ENCODE measurements at places on chromosomes 7 and 10.

GRCh38 chr10:109379186-109379585 is 544.1 kb downstream of the XPNPEP1 start:
- DNase-seq: no peak

GRCh38 chr7:123939784-123940183 is 14.7 kb downstream of the SPAM1 start:
- no peak for DNase-seq

GRCh38 chr10:132115732-132116131 is 50.0 kb downstream of the JAKMIP3 start:
- DNase-seq: peak; percentile 74

DNA sequence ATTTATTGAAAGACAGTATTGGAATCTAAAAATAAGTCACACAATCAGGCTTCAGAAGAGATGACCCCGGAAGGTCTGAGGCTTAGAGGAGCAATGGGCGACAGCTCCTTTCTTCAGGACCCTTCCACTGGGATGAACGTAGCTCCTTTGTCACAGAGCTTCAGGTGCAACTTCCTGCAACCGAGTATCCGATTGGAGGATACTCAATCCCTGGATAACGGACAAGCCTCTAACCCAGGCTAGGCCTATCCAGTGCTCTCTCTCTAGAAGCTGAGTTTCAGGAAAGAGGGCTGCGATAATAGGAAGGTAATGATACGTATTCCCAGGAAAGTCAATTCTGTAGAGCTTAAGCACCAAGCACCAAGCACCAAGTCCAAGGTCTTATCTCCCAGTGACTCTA is 349.4 kb upstream of the NPSR1 start:
- DNase-seq: no peak

GRCh38 chr10:79378383-79378646 is 31.0 kb downstream of the PPIF start:
- no peak for DNase-seq

DNA sequence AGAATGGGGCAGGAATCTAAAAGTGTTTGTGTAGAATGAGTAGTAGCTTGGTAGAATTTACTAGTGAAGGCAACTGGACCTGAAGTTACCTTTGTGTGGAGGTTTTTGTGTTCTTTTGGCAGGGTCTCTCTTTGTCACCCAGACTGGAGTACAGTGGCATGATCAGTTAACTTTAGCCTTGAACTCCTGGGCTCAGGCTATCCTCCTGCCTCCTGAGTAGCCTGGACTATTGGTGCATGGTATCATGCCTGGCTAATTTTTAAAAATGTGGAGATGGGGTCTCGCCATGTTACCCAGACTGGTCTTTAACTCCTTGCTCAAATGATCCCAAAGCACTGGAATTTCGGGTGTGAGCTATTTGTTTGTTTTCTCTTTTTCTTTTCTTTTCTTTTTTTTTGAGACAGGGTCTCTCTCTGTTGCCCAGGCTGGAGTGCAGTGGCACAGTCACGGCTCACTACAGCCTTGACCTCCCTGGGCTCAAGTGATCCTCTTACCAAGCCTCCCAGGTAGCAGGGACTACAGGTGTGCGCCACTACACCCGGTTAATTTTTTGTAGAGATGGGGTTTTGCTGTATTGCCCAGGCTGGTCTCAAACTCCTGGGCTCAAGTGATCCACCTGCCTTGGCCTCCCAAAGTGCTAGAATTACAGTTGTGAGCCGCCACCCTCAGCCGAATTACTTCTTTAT is 76.7 kb downstream of the MKLN1 start:
- no peak for DNase-seq

DNA sequence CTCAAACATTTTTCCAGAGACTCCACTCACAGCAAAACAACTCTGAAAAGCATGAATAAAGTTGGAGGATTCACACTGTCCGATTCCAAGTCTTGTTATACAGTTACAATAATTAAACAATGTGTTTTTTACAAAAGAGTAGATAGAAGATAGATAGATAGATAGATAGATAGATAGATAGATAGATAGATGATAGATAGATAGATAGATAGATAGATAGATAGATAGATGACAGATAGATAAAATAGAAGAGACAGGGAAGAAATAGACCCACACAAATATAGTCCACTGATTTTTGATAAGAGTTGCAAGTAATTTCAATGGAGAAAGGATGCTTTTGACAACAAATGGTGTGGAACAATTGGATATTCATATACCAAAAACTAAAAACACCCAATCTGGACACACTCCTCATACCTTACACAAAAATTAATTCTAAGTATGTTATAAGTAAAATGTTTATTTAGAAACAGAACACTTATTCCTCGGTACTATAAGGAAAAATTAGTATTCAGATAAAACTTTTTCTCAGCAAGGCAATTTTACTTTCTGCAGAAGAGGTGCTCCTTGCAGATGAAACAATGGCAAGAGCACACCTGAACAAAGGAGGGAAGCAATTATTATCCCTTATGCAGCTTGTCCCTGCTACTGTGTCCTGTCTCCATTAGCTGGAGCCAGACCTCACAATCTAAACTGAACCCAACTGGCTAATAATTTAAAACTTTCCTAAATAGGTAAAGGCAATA is 5.7 kb upstream of the TAS2R39 start:
- DNase-seq: no peak

DNA sequence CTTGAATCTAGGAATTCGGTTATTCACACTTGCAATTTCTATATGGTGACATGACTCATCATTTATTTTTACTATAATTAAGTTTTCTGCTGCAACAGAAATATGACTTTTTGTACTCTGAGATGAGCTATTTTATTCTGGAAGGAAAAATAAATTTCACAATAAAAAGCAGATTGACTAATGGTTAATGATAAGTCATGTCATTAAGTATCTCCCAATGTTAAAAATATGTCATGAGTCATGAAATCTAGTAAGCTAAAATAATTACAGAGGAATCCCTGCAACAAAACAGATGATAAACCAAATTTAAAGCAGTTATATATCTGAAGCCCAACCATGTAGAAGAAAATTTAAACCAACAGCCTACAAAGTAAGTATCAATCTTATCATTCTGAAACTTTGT is 149.2 kb downstream of the CACNA2D1 start:
- no peak for DNase-seq

DNA sequence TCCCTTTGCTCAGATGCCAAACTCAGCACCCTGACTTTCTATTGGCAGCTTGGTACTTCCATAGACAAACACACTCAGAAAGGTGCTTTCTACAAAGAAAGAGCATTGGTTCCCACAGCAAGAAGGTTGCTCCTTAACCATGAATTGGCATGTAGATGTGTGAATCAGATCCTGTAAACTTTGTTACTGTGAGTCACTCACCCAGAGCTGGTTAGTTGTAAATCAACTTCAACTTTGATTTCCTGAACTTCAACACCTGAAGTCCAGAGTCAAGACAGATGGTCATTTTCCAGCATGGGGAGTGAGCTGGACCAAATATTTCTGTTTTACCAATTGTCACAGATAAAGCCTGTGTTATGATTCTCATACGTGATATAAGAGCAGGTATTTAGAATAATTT is 797.2 kb downstream of the TNS3 start:
- DNase-seq: no peak

GRCh38 chr10:124086787-124087671 is 6.4 kb downstream of the CHST15 start:
- no peak for DNase-seq

DNA sequence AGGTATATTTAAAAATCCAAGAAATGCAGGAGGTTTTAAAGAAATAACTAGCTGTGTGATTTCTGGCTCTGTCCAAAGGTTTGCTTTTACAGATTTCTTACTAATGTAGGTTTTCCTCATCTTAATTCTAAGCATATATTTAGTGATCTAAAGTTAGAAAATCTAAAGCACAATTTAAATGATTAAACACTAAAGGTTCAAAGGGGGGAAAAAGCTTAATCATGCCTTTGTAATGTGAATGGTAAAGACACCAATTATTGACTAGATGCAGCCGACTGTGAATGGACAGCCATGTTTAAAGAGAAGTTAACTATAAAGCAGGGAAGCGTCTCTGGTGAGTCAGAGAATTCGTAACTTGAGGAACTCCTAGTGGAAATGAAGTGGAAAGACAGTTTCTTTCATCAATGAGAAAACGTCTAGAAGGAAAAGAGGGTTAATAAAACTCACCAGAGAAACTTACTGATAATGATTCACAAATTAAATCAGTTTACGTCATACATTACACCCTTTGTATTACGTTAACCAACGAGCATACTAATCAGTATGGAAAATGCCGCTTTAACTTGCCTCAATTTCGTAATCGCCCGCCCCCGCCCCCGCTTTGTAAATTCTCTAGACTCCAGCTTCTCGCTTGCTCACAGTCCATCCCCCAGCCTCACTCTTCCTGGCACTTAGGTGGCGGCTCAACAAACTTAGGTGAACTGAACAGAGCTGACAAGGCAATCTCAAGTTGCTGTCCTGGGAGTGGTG is 1.1 kb upstream of the HBP1 start:
- DNase-seq: peak; percentile 88

- no peak for DNase-seq
Measured at GRCh38 chr10:46006219-46006618, 24.2 kb downstream of the NCOA4 start.

DNA sequence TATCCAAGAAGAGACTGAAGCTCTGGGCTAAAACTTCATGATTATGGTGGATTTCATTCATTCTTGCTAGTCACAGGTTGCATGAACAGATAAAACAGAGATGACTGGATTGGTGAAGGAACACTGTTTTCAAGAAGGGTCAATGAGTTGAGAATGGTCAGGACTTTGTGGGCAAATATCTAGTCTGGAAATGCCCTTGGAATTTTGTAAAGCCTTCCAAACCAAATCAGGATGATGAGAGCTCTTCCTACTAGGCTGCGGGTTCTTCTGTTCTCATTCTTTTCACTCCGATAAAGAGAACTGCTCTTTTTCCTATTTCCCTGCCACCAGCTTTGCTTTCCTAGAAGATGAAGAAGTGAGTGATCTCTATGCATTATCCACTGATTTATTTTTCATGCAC is 171.4 kb downstream of the ARID5B start:
- no peak for DNase-seq

- DNase-seq: no peak
Measured at GRCh38 chr7:142833174-142834048, 21.5 kb upstream of the EPHB6 start.

DNA sequence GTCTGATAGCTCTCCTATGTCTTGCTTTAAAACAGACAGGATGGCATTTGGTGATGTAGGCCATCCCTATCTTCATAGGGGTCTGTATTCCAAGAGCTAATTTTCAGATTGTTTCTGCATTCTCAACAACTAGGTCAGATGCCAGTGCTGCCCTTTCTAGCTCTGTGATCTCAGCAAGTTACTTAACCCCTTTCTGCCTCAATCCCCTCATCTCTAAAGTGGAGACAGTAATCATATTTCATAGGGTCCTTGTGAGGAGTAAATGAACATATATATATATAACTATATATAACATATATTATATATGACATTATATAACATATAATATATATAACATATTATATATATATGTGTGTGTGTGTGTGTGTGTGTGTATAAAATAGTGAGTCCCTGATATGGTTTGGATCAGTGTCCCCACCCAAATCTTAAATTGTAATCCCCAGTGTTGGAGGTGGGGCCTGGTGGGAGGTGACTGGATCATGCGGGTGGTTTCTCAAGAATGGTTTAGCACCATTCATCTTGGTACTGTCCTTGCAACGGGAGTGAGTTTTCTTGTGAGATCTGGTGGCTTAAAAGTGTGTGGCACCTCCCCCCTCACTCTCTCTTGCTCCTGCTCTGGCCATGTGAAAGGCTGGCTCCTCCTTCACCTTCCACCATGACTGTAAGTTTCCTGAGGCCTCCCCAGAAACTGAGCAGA is 45.2 kb downstream of the HIPK2 start:
- no peak for DNase-seq
